ENCODE measurements at places on chromosomes 12 and 14. TPM values are rescaled to one million over a fixed set of nuclear protein-coding genes. Genes with fewer than 3 reads are reported as not detected.

- DNase-seq, result no peak
These were observed 53.4 kb upstream of the ANO4 start for GRCh38 chr12:100741084-100741711.

DNA sequence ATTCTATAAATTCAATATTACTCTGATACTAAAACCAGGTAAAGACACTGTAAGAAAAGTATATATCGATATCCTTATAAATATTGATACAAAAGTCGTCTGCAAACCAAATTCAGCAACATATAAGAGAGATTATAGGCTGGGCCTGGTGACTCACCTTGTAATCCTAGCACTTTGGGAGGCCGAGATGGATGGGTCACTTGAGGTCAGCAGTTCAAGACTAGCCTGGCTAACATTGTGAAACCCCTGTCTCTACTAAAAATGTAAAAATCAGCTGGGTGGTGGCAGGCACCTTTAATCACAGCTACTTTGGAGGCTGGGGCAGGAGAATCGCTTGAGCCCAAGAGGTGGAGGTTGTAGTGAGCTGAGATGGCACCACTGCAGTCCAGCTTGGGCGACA, 13.5 kb upstream of the TUBA1C start:
- DNase-seq, result no peak

Gene SLC5A8
- 2.8 TPM for total RNA-seq

DNA sequence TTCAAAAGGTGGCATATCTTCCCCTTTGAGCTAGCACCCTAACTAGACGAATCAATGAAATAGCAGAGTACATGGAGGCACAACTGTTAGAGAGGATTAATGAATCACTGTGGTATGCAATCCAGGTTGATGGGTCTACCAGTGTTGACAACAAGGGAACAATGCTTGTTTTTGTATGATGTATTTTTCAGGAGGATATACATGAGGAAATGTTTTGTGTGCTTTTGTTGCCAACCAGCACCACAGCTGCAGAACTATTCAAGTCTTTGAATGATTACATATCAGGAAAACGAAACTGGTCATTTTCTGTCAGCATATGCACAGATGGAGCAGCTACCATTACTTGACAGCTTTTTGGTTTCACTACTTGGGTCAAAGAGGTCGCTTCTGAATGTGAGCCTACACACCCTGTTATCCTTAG, 142.6 kb downstream of the GPHN start:
- DNase-seq, result no peak

- no peak for DNase-seq
These were observed 5.1 kb downstream of the GPRC5D start for GRCh38 chr12:12946686-12947355.

GRCh38 chr12:780750-781379, 28.5 kb downstream of the WNK1 start:
- DNase-seq, result no peak

DNA sequence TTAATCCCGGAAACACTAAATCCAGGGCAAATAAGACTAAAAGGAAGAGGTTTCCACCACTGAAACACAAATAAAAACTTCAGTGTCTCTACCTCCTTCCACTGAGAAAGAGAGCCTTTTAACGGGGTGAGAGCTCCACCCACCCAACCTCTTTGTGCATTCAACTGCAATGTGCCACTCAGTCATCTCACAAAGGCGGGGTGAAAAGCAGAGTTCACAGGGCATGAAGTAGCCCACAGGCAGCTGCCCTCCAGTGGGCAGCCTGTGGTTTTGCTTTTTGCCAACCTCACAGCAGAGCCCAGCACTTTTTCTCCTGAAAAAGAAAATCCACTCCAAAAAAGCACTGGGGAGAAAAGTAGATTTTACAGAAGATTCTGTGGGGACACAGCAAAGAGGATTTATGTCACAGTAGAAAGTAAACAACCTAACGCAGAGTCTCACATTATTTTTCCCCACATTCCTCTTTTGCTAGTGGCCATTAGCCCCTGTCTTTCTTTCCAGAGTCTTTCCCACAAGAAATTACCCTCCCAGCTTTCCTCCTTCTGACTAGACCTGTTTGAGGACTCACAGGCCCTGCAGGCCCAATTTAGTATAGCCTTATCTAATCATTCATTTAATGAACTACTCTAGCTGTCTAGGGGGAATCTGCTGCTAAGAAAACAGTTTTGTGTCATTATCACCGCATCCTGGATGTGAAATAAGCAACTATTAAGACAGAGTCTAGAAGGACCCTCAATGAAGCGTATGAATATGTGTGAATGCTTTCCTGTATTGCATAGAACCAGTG, 753.8 kb upstream of the FOXG1 start:
- no peak for DNase-seq

Gene ZCCHC8
- total RNA-seq, result 21.2 TPM

Gene KANSL2
- total RNA-seq, result 24.7 TPM

DNA sequence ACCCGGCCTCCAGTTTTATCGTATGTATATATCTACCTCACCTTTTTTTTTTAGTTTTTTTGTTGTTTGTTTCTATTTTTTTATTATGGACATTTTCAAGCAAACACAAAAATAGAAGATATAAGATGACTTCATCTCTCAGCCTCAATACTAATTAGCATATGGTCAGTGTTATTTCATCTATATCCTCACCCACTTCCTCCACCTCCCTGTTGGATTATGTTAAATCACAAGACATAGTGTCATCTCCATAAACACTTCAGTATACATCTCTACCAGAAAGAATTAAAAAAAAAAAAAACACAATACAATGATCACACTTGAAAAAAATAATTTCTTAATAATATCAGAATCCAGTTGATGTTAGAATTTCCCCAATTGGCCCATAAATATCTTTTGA, 34.9 kb downstream of the RAB35 start:
- DNase-seq, result no peak

All from upper lobe of right lung (tissue), 1 donor.